ENCODE measurements at places on chromosomes 4 and X.

- DNase-seq: no peak
Measured at GRCh38 chr4:188934320-188934962, 795.2 kb downstream of the TRIML1 start.

- peak; percentile 61 for DNase-seq
Measured at GRCh38 chrX:10119399-10119990, 37.3 kb upstream of the CLCN4 start.

DNA sequence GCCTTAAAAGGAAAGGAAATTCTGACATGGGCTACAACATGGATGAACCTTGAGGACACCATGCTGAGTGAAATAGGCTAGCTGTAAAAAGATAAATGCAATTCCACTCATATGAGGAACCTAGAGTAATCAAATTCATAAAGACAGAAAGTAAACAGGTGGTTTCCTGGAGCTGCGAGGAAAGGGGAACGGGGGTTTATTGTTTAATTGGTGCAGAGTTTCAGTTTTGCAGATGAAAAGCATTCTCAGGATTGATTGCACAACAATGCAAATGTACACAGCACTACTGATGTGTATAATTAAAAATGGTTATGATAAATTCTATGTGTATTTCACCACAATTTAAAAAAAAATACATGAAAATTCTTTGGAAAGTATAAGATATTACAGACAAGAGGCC lies 24.0 kb downstream of the PLRG1 start:
- DNase-seq: no peak

- no peak for DNase-seq
Measured at GRCh38 chr4:109447278-109447677, 13.7 kb downstream of the SEC24B start.

DNA sequence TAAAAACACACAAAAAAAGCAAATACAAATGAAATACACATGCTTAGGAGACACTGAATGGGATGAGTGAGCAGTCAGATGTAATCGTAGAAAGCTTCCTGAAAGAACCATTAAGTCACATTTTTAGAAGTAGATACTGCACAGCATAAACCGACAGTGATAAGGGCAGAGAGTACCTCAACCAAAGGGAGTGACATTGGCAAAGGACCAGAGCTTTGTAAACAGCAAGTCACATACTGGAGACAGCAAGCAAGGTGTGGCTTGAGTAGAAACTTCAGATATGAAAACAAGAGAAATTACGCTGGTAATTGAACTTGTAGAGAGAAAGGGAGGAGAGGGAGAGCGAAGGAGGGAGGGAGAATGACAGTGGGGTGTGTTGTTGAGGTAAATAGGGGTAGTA lies 92.0 kb downstream of the CHRDL1 start:
- DNase-seq: no peak

GRCh38 chrX:152819266-152819665 lies 11.3 kb downstream of the CETN2 start:
- no peak for DNase-seq

DNA sequence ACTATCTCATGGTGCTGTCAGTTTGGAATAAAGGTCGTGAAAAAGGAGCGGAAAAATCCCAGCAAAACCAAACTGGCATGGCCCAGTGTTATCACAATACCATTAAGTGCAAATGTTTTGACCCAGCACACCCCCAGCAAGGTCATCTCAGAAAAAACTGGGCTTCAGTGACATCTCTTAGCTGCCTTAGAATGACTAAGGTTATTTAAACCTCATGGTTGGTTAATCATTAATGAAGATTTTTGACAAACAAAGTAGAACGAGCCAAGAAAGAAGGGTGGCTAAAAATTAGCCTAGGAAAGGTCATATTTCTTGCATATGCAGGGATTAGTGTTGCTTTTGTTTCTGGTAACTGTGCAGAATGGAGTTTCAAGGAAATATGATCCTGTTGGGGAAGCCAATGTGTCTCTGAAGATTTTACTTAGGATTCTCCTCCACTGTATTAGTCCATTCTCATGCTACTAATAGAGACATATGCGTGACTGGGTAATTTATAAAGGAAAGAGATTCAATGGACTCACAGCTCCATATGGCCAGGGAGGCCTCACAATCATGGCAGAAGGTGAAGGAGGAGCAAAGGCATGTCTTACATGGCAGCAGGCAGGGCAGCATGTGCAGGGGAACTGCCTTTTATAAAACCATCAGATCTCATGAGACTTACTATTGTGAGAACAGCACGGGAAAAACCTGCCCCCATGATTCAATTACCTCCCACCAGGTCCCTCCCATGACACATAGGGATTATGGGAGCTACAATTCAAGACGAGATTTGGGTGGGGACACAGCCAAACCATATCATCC lies 83.5 kb downstream of the CHRNA9 start:
- no peak for DNase-seq

- DNase-seq: no peak
Measured at GRCh38 chrX:123975180-123975579, 13.7 kb downstream of the STAG2 start.

- no peak for DNase-seq
Measured at GRCh38 chrX:20653070-20653469, 386.4 kb upstream of the RPS6KA3 start.

Measured in right cardiac atrium (tissue), 5 donors.